ENCODE measurements at places on chromosomes 11 and 22.

DNA sequence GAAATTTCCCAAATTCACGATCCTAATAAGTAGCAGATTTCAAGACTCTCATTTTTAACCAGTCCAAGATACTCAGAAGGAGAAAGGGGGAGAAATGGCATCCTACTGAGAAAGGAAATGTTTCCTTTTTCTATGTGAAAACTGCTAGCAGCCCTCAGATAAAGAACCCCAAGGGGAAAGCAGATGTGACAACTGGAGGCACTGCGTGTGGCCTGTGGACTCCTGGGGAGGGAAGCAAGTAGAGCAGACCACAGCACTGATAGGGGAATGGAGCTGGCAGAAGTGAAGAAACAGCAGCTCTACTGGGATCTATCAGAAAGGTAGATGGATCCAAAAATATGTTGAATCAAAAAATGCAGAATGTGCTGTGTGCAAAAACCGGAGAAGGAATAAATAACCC, 239.7 kb upstream of the API5 start:
- DNase-seq: no peak

DNA sequence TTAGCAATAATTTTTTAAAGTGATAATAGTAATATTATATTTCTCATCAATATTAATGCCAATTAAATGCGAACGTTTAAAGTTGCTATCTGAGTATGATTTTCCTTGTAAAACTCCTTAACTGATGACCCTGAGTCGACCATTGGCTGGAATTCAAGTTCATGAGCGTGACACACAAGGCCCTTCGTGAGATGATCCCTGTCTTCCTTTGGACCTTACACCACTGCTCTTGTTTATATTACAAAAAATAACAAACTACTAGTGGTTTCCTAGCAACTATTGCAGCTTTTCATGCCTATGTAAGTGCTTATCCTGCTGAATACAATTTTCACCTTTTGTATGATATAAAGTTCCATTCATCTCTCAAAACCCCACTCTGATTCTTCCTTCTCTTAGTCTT, 752.9 kb downstream of the CNTN5 start:
- DNase-seq: no peak

DNA sequence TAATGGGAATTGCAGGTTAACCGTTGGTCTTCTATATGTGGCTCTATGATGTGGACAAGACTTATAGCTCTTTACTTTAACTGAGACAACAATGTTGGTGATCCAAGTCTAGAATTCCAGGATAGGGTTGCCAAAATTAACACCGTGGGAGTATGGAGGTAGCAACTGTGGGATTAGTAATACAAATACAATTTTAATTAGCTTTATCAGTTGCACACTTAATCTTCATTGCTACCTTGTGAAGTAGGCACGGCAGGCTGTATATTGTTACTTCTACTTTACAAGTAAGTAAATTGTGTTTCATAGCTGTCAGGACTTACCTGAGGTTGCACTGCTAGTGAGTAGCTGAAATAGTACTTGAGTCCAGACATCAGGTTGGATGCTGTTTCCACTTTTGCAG, 21.0 kb downstream of the MTMR3 start:
- DNase-seq: no peak

GRCh38 chr11:56176318-56176717, at the start of gene OR5J2:
OR5J2 (plus strand) TSS chr11:56176618; CDS start chr11:56176618, 0 bp downstream.
- DNase-seq: no peak

Measured in T follicular helper cell (primary cell).